ENCODE measurements at places on chromosomes 2 and 18.
A peak's percentile ranks its signal among the peaks of the same experiment; 100 is the strongest.

DNA sequence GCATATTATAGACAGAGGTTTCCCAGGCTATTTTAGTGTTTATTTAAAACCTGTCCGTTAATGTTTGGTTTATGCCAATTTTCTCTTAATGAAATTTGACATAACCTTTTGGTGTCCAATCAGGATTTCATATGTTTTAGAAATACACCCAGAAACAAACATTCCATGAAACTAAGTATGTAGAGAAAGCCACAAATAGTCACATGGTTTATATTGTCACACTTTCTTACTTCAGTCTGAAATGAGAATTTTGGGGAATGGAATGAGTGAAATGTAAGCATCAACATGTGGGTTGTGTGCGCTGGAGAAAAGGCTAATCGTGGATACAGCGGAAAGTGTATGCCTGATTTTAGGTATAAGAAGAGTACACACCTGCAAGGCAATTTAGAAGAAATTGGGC, 277.0 kb upstream of the RAB12 start:
- DNase-seq, result no peak

DNA sequence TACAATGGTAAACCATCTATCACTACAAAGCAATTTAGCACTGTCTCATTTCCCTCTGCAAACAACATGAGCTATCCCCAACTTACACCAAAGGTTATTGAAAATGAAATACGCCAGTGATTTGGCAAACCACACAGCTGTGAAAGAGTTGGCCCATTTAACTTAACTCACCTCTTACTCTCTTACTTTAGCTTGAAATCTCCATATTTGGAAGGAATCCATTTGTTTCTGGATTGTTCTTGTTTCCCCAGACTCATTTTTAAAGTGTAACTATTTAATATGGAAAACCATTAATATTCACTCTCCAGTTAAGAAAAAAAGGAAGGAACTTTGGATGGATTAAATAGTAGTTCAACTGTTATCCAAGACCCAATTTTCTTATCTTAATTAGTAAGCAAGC, 93.7 kb upstream of the TRIB2 start:
- no peak for DNase-seq

DNA sequence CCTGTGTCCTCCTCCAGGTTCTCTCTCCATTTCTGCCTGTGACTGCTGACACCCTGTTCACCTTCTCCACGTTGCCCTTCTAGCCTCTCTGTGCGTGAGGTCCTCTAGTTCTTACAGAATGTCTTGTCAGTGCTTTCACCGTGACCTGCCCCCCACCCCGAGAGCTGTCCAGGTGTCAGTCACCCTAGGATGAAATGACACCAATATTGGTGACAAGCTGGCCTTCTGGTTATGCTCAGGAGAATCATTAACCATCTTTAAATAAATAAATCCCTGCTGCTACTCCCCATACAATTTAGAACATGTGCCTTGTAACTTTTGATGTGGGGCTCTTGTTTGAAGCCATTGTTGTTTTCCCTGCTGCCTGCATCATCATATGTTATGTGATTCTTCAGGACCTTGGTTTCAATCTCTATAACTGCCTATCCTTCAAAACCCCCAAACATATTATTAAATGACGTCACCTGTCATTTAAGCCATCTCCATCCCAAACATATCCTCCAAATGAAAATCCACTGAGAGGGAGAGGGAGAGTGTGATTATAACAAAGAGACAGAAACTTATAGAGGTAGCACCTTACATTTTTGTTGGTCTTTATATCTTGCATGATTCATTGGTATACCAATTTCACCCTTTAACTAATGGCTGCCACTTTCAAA, 496.3 kb downstream of the PARD3B start:
- no peak for DNase-seq

- no peak for DNase-seq
These were observed 509.6 kb upstream of the SYT4 start for GRCh38 chr18:43786893-43787292.

GRCh38 chr18:11518788-11519685, 90.4 kb upstream of the SLC35G4 start:
- peak; percentile 41 for DNase-seq

DNA sequence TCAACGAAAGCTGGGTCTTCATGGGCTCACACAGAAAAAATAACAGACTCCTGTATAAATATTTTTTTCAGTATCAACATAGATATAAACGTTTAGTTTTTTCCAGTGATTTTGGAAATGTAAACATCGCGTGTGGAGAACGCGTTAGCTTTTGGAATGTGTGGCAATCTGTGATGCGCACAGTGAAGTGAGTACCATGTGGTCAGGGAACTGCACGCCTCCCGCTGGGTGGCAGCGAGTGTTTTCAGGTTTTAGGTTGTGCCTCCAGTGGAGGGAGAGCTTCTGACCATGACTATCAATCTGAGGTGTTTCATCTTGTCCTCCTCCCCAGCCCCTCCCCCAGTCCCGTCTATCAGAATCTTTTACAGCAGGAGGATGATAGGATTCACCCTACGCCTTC, 127.8 kb downstream of the ARHGAP28 start:
- no peak for DNase-seq

GRCh38 chr18:63624863-63625262, 19.2 kb downstream of the SERPINB4 start:
- no peak for DNase-seq

GRCh38 chr2:100924122-100924519, 78.0 kb upstream of the RPL31 start:
- DNase-seq, result no peak

GRCh38 chr2:239120664-239121063, 272.8 kb downstream of the TWIST2 start:
- DNase-seq, result no peak

- peak; percentile 28 for DNase-seq
These were observed 568.7 kb downstream of the METTL4 start for GRCh38 chr18:2002604-2003003.

DNA sequence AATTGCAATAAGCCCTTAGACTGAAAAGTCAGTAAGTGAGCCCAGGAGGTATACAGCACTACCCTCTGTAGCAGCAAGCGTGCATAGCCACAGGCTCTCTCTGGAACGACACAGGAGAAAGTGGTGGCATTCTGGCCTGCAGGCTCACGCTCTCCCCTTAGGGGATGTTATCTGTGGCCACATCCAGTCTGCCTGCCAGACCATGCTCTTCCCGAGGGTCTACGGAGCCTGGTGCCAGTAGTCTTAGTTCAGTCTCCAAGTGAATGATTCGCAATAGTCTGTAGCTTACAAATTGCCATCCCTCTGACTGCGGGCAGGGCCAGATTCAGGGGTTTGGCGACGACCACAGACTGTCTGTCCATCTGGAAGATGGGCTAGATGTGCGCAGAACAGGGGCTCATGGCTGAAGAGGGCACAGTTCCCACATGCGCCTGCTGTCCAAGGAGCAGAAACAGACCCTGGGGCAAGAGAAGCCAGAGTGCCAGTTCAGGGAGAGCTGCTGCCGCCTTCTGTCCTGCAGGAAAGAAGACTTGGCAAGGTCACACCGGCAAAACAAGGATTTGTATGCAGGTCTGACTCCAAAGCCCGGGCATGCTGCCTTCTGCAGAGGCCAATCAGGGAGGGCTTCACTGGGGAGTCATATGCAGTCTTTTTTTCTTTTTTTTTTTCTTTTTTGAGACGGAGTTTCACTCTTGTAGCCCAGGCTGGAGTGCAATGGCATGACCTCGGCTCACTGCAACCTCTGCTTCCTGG, 3.5 kb upstream of the KLF11 start:
- peak; percentile 57 for DNase-seq

- DNase-seq, result no peak
These were observed 479.7 kb upstream of the ID2 start for GRCh38 chr2:8202132-8202531.

DNA sequence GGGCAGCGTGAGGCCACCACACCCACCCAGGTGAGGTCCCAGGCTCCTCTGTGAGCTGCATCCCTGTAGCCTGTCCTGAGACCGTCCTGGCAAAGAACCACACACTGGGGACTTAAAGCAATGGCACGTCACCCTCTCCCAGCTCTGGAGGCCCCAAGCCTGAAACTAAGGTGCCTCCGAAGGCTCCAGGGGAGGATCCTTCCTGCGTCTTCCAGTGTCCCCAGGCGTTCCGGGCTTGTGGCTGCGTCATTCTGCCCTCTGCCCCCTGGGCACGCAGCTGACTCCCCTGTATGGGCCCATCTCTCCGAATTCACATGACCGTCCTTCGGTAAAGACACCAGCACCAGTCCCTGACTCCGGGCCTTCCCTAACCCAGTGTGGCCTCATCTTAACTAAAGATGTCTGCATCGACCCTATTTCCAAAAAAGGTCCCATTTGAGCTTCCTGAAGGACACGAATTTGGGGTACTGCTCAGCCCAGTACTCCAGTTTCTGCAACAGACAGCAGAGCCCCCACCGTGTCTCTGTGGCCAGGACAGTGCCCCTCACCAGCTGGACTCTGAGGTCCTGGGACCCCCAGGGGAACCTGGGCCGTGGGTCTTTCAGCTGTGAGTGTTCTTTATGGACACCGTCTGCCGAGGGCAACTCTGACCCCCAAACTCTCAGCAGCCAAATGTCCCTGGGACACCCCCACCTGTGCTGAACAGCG, 75.2 kb upstream of the CTDP1 start:
- DNase-seq, result peak; percentile 14

DNA sequence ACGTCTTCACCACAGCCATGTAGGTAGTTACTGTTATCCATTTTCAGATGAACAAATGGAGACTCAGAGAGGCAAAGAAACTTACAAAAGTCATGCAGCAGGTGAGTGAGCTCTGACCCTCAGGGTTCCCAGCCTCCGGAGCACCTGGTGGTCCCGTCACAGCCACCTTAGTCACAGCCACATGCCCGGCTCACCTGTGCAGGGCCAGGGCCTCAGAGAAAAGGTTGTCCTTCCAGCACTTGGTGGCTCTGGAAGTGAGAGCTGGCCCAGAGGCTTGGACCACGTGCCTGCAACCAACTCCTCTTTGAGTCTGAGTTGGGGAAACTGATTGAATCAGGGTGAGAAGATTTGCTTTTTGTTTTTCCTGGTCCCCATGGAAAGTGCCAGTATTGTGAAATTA, 189.3 kb downstream of the GLI2 start:
- no peak for DNase-seq

GRCh38 chr2:64658269-64658668, 4.6 kb upstream of the SERTAD2 start:
- no peak for DNase-seq

GRCh38 chr2:16665748-16666448, at the start of gene CYRIA:
TSS of gene CYRIA (minus strand) at chr2:16665834. CDS start at chr2:16588119, 77,715 bp downstream.
- DNase-seq, result peak; percentile 84

- DNase-seq, result no peak
These were observed 82.2 kb upstream of the SETBP1 start for GRCh38 chr18:44598514-44598913.

DNA sequence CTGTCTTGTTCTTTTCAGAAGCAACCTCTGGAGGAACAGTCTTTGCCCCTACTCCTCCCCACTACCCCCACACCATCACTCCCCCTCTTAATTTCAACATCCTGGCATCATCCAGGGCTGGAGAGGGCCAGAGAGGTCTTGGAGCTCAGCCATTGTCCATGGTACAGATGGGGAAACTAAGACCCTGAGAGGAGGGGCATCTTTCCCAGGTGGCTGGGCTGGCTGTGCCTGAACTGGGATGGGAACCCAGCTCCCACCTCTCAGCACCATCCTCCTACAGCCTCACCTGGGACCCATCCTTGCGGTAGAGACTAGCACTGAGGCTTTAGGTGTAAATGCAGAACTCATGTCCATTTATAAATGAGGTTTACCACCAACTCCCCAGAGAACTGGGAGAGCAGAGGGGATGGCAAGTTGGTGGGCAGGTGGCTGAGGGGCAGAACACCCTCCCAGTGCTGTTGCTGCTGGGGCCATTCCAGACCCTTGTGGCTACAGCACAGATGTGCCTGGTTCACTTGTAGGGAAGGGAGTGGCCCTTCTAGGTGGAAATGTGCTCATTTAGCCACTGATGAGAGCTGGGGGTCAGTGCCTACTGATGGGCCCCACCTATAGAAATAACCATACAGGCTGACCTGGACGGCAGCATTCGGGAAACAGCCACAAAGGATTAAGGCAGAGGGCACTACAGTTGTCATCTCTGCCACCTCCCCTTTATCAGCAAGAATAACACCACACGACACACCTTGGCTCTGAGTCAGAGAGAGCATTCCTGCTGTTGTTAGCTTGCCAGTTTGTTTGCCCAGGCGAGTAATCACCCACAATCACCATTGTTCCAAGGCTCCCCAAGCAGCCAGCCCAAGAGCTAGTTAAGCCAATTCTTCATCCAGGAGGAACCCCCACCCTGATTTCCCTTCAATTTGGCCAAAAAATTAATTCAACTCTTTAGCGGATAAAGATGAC, 2.1 kb downstream of the MLPH start:
- no peak for DNase-seq

- no peak for DNase-seq
These were observed 753.9 kb upstream of the ZEB2 start for GRCh38 chr2:145273840-145274239.

DNA sequence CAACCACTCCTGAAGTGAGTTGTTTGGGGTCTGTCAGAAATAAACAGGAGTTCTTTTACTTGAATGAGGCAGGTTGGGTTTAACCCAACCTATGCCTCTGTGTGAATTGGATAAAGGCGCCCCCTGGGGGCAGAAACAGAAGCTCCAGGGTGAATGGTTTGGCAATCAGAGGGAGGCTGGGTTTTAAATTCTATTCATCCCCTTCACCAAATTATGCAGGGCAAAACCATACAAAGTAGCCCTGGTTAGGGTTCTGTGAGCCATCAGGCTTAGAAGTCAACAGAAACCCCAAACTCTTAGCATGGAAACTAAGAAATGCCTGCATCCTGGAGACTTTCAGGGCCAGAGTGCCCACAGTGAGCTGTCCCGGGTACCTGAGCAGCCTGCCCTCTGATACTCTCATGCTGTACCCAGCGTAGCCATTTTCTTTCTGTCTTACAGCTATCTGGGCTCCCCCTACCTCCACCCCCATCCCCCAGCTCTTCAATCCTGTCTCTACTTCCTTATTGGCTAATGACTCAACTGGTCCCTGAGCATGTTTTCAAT, 241.5 kb downstream of the ICOS start:
- DNase-seq, result peak; percentile 77

GRCh38 chr2:110732422-110733413, at the start of gene ACOXL:
TSS of gene ACOXL (plus strand) at chr2:110732573. CDS start at chr2:110768390, 35,817 bp downstream.
- peak; percentile 30 for DNase-seq

- no peak for DNase-seq
These were observed 22.0 kb upstream of the PELI1 start for GRCh38 chr2:64166212-64166611.

DNA sequence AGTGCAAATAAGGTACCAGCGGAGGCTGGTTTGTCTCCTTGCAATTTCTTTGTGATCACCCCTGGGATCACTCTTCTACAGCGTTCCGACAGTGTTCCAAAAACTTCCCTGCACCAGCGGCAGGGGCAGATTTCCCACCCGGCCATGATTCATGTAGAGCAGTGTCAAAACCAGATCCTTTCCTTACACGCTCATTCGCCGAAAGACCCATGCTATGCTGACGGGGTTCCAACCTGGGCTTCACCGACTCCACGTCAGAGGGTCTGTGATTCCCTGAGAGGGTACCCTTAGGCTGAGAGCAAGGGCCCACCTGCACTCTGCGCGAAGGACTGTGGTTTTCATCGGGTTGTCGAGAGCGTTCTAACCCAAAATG, 423 bp upstream of the TTC27 start:
- peak; percentile 48 for DNase-seq

DNA sequence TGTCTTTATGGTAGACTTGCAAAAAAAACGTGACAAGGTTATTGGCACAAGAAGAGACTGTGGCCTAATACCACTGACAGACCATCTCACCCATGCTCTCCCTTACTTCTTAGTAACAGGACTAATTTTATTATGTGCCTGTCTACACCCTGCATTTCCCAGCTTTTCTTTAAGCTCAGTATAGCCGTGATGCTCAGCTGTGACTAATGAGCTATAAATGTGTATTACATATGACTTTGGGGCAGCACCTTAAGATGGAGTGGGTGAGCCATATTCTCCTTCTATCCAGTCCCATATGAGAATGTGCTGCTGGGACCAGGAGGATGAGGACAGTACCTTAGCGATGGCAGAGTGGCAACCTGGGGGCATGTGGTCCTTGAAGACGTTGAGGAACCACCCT, 293.5 kb downstream of the RNF144A start:
- DNase-seq, result no peak

Measured in left ventricle myocardium superior (tissue), 1 donor.